ENCODE measurements at places on chromosomes 4 and X. TPM values are rescaled to one million over a fixed set of nuclear protein-coding genes. Genes with fewer than 3 reads are reported as not detected.

- no peak overlapping the region for H3K27ac ChIP-seq
- H3K4me3 ChIP-seq, result no peak overlapping the region
- H3K4me1 ChIP-seq, result no peaks in the 10 kb centered on the region
- no peaks in the 10 kb centered on the region for H3K27me3 ChIP-seq
Observed at GRCh38 chr4:111174331-111174730, 551.5 kb upstream of the PITX2 start.

- no peaks in the 10 kb centered on the region for H3K27me3 ChIP-seq
- peak overlapping the region; percentile 98 for H3K27ac ChIP-seq
- H3K4me3 ChIP-seq, result peak overlapping the region; percentile 90
- H3K4me1 ChIP-seq, result peaks cover 20% of the 10 kb centered on the region
- peaks cover 27% of the 10 kb centered on the region for H3K36me3 ChIP-seq
- DNase-seq, result peak; percentile 75
Observed at GRCh38 chrX:153926858-153927671, 1.0 kb upstream of the ARHGAP4 start.

DNA sequence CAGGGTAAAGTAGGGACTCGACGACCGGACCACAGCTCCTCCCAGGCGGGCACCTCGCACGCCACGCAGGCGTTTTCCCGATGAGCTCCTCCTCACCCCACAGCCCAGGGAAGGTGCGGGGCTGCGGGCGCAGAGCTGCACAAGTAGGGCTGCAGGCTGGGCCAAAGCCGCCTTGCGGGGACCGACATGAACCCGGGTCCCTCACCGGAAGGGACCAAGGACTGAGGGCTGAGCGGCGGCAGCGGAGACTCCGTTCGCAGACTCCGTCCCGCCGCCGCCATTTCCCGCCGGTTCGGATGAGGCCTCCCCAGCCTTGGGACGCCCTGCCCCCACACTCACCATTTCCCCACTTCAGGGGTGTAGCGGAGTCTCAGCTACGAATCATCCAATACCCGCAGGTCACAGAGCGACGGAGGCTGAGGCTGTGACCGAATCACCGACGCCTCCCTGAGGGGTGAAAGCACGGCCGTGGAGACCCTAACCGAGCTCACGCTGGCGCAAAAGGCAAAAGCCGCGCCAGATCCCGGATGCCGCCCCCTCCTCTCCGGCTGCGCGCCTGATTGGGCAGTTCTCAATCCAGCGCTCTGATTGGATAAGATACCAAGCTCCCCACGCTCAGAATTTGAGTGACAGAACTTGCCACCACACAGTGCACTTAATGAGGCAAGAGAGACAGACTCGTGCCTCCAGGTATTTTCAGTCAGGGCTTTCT lies at the start of gene ZNF732:
ZNF732 (minus strand) TSS at position 506 of the 712 bp plus-strand sequence; CDS start at position 342, 164 bp downstream.
- H3K27me3 ChIP-seq, result peaks cover 17% of the 10 kb centered on the region
- peaks cover 7% of the 10 kb centered on the region for H3K36me3 ChIP-seq
- H3K4me1 ChIP-seq, result peaks cover 11% of the 10 kb centered on the region
- no peak within 1 kb of the TSS for H3K27ac ChIP-seq
- DNase-seq, result peak; percentile 31

DNA sequence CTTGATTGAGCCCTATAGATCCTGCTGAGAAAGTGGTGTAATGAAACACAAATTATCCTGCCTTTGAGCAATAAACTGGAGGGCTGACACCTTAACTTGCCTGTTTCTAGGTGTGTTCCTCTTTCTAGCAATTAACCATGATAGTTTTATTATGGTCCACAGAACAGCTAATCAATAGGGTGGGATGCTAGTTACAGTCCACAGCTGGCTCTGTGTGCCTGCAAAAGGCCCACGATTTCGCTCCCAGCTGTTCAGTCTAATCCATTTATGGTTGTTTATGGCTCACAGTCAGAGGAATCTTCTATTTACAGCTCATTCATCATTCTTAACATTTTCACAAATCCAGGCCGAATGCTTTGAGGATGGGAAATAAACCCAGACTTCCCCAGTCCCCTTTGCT lies 674.9 kb downstream of the SMARCA1 start:
- no peaks in the 10 kb centered on the region for H3K27me3 ChIP-seq
- no peaks in the 10 kb centered on the region for H3K36me3 ChIP-seq
- no peak for DNase-seq
- no peak overlapping the region for H3K4me3 ChIP-seq
- no peak overlapping the region for H3K27ac ChIP-seq
- H3K4me1 ChIP-seq, result no peaks in the 10 kb centered on the region

DNA sequence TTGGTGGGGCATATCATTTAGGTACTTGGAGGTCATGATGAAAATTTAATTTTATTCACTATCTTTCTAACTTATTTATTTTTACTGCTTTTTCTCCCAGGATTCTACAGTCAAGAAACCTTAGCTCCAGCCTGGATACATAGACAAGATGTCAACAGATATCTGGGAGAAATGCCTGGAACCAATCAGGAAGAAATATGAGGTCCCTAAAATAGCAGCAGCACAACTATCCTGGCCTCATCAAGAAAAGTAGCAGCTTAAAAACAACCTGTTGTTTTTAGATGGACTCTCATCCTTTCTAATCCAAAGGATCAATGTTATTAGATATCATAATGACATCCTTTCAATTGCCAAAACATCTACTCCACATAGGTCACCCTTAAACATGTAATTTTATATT lies 54.5 kb downstream of the MAOB start:
- no peaks in the 10 kb centered on the region for H3K4me1 ChIP-seq
- no peak for DNase-seq
- peaks cover 2% of the 10 kb centered on the region for H3K27me3 ChIP-seq
- no peaks in the 10 kb centered on the region for H3K36me3 ChIP-seq
- H3K27ac ChIP-seq, result no peak overlapping the region
- H3K4me3 ChIP-seq, result no peak overlapping the region

DNA sequence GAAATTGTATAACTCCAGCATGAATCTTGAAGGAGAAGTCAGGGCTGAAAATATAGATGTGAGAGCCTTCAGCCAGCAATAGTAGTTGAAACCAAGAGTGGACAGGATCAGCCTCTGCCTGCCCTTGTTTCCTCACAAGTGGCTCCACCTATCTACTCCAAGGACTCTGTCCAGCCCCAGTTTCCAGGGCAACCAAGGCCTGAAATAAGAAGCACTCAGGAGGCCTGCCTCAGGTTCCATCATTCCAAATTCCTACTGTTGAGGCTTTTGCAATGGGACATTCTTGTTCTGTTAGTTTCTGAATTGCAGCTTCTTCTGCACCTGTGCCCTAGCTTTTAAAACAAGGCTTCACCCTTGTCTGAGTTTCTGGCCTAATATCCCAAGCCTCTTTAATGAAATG lies 41.6 kb downstream of the TRPC5OS start:
- DNase-seq, result no peak
- no peaks in the 10 kb centered on the region for H3K36me3 ChIP-seq
- H3K27me3 ChIP-seq, result no peaks in the 10 kb centered on the region
- H3K27ac ChIP-seq, result no peak overlapping the region

SERPINA7 gene
- not detected for total RNA-seq

DNA sequence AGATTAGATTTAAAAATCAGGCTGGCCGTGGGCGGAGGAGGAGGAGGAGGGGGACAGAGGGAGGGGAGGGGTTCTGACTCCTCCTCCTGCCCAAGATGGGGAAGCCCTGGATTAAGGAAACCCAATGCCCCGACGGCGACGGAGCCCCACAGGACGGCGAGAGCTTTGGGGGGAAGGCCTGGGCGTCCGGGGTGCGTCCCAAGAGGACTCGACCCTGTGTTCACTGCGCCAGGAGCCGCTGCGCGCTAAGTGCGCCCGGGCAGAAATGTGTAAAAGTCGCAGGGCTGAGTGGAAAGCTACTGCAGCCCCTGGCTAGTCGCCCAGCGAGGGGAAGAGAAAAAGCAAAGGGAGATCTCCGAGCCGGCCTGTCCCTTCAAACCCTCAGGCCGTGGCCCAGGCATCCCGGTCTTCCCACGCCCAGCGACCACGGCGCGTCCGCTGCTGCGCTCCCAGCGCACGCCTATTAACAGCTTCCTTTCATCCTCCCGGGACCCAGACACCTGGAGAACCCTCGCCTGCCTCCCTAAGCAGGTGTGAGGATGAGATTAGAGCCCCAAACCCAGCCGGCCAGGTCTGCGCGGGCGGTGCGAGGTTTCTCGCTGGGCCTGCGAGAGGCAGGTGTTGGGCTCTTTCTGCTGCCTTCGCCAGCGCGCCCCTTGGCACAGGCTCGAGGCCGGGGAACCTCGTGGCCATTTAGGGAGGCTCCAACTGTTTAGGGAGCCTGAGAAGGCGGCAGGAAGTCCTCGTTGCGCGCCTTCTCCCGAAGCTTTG lies 1.4 kb upstream of the RPS6KA3 start:
- DNase-seq, result no peak
- H3K27ac ChIP-seq, result no peak overlapping the region
- peak overlapping the region; percentile 86 for H3K4me3 ChIP-seq
- H3K27me3 ChIP-seq, result no peaks in the 10 kb centered on the region

GRCh38 chrX:45747905-45748304 lies 547.2 kb upstream of the DIPK2B start:
- peaks cover 19% of the 10 kb centered on the region for H3K4me1 ChIP-seq
- H3K27ac ChIP-seq, result no peak overlapping the region
- H3K36me3 ChIP-seq, result peaks cover 23% of the 10 kb centered on the region
- H3K27me3 ChIP-seq, result no peaks in the 10 kb centered on the region
- no peak for DNase-seq

GRCh38 chr4:7941965-7942496 lies 2.4 kb upstream of the AFAP1 start:
- H3K4me1 ChIP-seq, result peaks cover 10% of the 10 kb centered on the region
- H3K27me3 ChIP-seq, result peaks cover 13% of the 10 kb centered on the region
- no peaks in the 10 kb centered on the region for H3K36me3 ChIP-seq
- H3K4me3 ChIP-seq, result no peak overlapping the region

GRCh38 chr4:183177001-183177400 lies 77.9 kb downstream of the WWC2 start:
- no peaks in the 10 kb centered on the region for H3K36me3 ChIP-seq
- H3K4me1 ChIP-seq, result peaks cover 4% of the 10 kb centered on the region
- H3K27me3 ChIP-seq, result peaks cover 5% of the 10 kb centered on the region
- DNase-seq, result no peak

DNA sequence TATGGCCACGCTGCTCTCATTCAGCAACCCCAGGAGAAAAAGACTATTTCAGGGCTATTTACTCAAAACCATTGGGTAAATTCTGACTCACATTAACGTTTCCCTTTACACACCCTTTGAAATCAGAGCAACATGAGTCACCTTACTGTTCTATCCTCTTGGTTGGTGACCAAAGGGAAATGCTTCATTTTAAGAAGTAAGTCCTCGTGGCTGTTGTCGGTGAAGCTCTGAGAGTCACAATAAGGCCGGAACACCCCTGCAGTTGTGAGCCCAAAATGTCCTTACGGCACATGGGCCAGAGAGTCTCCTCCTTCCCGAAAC lies 56.3 kb upstream of the SPRY1 start:
- H3K4me3 ChIP-seq, result no peak overlapping the region
- H3K27me3 ChIP-seq, result peaks cover 6% of the 10 kb centered on the region
- DNase-seq, result no peak
- no peaks in the 10 kb centered on the region for H3K4me1 ChIP-seq

DNA sequence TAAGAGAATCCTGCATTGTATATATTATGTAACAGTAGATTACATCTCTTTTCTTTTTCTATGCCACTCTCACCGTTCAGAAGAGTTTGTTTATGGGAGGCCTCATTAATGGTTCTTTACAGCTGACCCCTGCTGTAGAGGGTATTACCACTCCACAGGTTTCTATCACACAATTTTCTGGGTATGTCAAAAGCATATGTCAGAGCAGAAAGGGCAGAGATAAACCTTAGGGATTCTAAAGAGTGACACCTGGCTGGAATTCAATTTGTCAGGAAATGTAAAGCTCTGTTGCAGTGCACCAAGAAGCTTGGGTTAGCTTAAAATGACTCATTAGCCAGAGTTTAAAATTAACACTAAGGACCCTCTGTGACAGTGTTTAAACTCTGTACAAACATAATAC lies 658.7 kb downstream of the PCDH18 start:
- H3K4me1 ChIP-seq, result no peaks in the 10 kb centered on the region
- no peaks in the 10 kb centered on the region for H3K27me3 ChIP-seq
- no peaks in the 10 kb centered on the region for H3K36me3 ChIP-seq
- H3K27ac ChIP-seq, result no peak overlapping the region

GRCh38 chr4:120819805-120820437 lies 102.6 kb downstream of the PRDM5 start:
- H3K36me3 ChIP-seq, result no peaks in the 10 kb centered on the region
- H3K4me1 ChIP-seq, result peaks cover 8% of the 10 kb centered on the region
- H3K27me3 ChIP-seq, result no peaks in the 10 kb centered on the region
- no peak overlapping the region for H3K27ac ChIP-seq
- DNase-seq, result no peak

DNA sequence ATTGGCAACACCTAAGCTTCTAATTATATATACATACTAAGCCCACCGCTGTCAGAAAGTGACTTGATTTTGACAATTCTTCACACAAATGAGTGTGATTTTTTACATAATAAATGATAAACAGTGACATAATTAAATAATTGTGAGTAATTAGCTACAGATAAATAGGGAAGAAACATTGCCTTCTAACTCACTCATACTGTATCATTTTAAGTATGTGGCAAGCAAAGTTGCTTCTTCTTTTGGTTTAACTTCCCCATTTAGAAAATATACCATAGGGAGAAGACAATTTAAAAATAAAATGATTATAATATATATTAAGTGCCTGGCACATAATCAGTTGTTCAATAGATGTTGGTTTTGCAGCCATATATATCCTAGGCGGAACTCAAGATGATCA lies 644.2 kb downstream of the FSTL5 start:
- DNase-seq, result no peak
- no peaks in the 10 kb centered on the region for H3K36me3 ChIP-seq
- no peaks in the 10 kb centered on the region for H3K27me3 ChIP-seq
- no peak overlapping the region for H3K27ac ChIP-seq
- no peaks in the 10 kb centered on the region for H3K4me1 ChIP-seq

GRCh38 chrX:30533835-30534234 lies 43.7 kb downstream of the TASL start:
- no peak for DNase-seq
- H3K27ac ChIP-seq, result no peak overlapping the region
- H3K36me3 ChIP-seq, result no peaks in the 10 kb centered on the region
- no peak overlapping the region for H3K4me3 ChIP-seq

SMPX gene
- not detected for total RNA-seq

GRCh38 chrX:41518841-41519220 lies 71.7 kb downstream of the NYX start:
- peaks cover 20% of the 10 kb centered on the region for H3K4me1 ChIP-seq
- H3K27me3 ChIP-seq, result no peaks in the 10 kb centered on the region
- no peak for DNase-seq
- H3K27ac ChIP-seq, result peak overlapping the region; percentile 26
- H3K36me3 ChIP-seq, result peaks cover 7% of the 10 kb centered on the region

HSFX3 gene
- not detected for total RNA-seq
